GM20000 (cell line): ENCODE measurements at places on chromosomes 7 and 10.

GRCh38 chr7:156494960-156495359 lies 145.6 kb upstream of the RNF32 start:
- DNase-seq: no peak

DNA sequence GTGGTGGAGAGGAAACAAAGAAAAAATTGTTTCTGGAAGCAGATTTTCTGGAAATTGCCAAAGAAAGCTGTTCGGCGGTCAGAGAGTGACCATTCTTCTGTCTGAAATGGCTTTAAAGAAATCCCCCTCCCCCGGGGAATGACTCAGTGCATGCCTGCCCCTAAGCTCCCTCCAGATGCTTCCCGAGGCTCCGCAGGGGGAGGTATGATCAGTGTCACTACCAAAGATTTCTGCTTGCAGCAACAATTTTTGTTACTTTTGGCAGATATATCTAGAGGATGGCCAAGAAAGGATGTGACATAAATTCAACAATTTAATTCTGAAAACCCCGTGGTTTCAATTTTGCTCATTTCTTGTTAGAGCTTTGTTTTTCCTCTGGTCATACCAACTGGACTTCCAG lies 163.9 kb downstream of the JCAD start:
- DNase-seq: no peak

- DNase-seq: no peak
These were observed 30.0 kb downstream of the KIFBP start for GRCh38 chr10:69018613-69019012.

DNA sequence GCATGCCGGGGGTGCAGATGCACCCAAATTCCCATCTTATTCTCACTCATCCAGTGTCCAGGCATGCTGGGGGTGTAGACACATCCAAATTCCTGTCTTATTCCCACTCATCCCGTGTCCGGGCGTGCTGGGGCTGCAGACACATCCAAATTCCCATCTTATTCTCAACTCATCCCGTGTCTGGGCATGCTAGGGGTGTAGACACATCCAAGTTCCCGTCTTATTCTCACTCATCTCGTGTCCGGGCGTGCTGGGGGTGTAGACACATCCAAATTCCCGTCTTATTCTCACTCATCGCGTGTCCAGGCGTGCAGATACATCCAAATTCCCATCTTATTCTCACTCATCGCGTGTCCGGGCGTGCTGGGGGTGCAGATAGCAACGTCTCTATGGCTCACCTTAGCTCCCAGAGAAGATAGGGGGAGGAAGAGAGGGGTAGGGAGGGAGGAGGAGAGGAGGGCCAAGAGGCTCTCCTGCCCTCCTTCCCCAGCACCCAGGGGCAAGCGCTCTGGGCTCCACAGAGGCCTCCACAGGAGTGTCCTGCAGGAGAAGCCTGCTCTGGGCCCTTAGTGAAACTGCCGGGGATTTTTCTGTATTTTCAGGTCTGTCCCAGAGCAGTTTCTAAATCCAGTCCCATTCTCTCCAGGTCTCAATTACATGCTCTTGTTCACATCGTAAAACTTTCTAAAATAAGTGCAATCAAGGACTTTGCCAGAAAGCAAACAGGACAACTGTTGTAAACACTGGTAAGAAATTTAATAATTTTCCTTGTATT lies 210.8 kb downstream of the DIP2C start:
- DNase-seq: no peak

- DNase-seq: no peak
These were observed 18.4 kb downstream of the CREB3L2 start for GRCh38 chr7:137983323-137984008.

DNA sequence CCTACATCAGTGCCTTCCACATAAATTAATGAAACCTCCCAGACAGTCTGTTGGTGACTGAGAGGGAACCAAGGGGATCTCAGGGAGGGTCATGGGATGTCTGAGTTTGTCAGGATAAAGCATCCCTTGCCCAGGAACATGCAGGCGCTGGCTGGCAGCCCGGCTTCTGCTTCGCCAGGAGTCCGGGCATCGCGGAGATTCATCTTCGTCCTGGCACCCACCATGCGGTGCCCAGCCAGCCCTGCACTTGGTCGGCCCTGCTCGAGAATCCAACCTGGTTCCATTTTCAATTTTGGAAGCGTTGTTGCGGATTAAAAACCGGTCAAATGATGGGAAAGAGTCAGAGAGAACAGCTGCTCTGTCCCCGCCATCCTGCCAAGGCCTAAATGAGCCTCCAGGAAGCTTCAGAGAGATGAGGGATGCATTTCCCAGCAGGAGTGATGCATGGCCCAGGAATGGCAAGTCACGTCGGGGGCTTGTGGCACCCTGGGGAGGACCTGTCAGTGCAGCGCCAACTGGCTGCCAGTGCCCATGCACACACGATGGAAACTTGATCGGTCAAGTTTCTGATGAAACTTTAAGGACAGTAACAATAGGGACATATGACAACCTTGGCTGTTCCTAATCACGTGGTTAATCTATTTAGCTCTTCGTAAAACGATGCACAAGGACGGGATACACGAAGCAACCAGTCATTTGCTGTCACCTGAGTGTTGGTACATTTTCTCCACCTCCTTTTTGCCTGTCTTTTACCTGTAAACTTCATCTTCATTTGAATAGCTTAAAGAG lies 260.8 kb upstream of the MKI67 start:
- DNase-seq: no peak

DNA sequence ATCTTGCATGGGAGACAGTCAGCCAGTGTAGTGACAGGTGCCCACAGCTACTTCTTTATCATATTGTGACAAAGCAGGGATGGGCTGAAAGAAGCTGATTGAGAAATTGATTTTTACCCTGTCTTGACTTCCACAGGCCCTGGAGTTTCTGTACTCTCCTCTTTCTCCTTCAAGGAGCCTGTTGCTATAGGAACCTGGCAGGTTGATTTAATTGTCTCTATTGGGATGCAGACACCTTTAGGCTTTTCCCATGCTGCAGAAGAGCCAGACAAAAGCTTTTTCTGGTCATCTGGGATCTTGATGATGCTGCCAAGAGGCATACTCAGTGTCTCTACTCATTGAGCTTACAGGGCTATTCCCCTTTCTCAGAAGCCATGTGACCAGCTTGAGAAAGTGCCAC lies 754.8 kb downstream of the KCNMA1 start:
- DNase-seq: no peak

GRCh38 chr10:68604441-68604840 lies 44.3 kb downstream of the TET1 start:
- DNase-seq: no peak

DNA sequence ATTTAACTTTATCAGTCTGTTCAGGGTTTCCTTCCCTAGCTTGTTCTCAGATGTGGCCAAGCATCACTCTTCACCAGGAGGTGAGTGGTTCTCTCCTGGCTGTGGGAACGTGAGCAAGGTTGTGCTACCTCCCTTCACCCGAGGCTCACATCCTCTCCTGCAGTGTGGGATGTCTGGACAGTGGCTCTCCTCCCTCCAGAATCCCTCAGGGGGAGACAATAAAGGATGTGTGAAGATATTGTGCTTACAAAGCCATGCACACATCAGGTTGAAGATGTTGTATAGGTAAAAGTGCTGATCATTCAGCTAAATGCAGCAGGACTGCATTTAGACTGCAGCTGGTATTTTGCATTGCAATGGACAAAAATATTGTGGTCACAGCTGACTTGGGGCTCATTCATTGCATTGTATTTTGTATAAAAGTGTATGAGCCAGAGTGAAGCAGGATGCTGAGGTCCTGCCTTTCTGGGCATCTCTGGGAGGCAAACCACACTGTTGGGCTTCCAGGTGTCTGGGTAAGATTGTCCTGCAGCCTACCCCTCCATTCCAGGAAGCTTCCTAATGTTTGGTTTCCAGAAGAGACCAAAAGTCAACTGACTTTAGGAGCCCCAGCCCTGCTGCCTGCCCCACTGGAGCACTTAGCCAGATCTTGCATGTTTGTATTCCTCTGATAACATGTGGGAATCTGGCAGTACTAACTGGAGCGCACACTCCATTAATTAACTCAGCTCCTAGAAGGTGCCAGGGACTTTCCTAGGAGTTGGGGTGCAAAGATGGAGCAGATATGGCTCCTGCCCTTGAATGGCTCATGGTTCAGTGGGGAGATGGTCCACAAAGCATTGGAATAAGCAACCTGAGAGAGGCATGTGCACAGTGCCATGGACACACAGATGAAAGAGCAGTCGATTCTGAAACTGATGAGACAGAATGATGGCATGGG lies 292.5 kb upstream of the ZNF32 start:
- DNase-seq: no peak

DNA sequence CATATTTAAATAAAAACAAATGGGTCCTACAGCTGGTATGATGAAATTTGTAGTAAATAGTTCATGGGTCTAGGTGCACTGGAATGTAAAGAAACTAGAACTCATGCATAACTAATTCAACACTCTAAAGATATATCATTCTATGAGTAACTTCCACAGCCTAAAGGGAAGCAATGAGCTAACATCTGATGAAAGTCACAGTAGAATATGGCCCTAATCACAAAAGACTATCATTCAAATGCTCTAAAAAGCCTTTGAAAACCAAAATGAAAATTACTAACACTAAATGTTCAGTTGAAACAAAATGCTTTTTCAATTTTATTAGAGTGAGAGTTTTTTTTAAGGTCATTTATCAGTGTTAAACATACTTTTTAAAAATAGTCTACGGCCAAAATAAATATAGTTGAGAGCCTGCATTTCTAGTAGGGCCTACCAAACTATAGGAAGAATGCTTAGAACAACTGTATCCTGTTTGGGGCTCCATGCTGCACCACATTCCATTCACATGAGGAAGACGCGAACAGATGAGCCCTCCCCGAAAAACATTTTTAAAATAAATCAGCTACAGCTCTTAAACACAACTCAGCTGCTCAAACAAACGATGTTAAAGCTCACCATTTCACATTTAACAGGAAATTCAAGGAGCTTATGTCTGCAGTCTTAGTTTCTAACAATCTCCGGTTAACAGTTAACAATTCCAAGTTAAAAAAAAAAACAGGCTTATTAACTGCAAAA lies 134.5 kb downstream of the NRBF2 start:
- DNase-seq: no peak

DNA sequence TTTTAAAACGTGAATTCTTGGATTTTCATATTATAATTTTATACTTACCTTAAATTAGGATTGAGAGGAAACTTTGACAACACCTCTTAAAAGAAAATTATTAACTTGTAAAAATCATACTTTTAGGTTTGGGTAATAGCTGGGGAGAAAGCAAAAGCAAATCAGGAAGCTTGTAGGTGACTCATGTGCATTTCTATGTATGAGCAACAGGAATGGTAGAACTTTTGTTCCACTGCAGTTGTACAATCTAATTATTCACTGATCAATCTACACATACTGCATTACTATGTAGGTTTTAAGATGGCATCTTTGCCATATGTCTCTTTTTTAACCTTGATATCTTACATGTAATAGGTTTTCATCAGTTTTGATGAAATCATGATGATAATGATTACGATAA lies 223.2 kb downstream of the PRKG1 start:
- no peak for DNase-seq
